ENCODE measurements at places on chromosomes 11 and 22. TPM values are rescaled to one million over a fixed set of nuclear protein-coding genes. Genes with fewer than 3 reads are reported as not detected.

Gene XKR3
- not detected for total RNA-seq

Gene TMEM151A
- total RNA-seq: 1.0 TPM

Gene ZPR1
- 44.5 TPM for total RNA-seq

Gene TESMIN
- total RNA-seq: 4.2 TPM

Gene OOSP3
- not detected for total RNA-seq

Gene OR52H1
- not detected for total RNA-seq

DNA sequence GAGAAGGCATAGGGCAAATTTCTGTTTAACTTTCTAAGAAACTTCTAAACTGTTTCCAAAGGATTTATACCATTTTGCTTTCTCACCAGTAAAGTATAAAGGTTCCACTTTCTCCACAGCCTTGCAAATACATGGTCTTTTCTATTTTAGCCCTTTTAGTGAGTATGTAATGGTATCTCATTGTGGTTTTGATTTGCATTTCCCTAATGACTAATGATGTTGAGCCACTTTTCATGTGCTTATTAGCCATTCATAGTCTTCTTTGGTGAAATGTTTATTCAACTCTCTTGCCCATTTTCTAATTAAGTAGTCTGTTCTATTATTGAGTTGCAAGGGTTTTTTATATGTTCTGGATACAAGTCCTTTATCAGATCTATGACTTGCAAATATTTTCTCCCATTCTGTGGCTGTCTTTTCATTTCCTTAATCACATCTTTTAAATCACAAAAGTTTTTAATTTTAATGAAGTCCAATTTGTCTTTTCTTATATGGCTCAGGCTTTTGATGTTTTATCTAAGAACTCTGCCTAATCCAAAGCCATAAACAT lies 83.8 kb upstream of the KCNQ1OT1 start:
- no peak for DNase-seq

DNA sequence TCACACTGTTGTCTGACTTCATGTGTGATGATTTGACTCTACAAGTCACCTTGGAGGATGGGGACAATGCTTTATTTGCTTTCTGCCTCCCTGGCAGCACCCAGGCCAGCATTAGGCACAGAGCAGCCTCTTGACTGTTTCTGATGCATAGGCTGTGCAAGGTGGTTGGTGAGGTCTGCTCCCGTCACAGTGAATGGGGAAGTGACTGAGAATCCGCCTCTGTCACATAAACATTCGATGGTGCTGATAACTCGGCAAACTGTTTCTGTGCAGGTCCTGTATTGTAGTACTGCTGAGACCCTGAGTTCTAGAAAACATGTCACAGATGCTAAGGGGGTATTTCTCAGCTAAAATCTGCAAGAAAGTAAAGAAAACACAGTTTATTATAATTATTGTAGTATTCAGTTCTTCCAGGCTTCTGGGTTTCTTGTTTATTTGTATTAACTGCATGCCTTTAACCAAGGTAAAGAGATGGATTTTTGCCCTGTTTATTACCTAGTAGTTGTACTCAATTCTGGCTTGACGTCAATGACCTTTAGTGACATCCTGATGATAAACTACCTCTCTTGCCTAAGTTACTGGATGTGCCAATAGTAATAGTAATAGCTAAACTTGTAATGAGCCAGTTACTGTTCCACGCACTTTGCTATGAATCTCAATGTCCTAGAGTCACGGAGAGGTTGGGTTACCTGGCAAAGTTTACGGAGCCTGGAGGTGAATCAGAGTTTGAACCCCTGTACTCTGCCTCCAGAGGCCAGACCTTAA lies 24.8 kb upstream of the RCN1 start:
- DNase-seq: no peak

DNA sequence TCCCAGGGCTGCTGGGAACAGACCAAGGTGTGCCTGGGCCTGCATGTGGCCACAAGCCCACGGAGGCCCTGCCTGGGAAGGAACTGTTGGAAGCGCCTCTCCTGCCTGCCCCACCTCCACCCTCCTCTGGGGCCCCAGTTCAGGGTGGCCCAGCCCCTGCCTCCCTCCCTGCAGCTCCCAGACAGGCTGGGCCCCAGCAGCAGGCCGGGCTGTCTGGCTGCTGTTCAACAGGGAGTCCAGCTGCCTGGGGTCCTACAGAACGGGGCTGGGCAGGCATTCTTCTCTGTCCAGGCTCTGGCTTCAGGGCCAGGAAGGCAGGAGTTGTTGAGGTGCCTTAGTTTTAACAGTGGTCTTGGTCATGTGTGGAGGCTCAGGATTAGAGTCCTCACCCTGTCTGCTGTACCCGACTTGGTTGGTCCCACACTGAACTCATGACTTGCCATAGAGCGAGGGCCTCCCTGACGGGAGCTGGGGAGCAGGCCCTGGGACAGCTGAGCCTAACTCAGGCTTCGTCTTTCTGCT lies 11.8 kb downstream of the PRDM11 start:
- DNase-seq: no peak

GRCh38 chr11:64694821-64695365 lies 28.1 kb downstream of the NRXN2 start:
- DNase-seq: peak; percentile 58

DNA sequence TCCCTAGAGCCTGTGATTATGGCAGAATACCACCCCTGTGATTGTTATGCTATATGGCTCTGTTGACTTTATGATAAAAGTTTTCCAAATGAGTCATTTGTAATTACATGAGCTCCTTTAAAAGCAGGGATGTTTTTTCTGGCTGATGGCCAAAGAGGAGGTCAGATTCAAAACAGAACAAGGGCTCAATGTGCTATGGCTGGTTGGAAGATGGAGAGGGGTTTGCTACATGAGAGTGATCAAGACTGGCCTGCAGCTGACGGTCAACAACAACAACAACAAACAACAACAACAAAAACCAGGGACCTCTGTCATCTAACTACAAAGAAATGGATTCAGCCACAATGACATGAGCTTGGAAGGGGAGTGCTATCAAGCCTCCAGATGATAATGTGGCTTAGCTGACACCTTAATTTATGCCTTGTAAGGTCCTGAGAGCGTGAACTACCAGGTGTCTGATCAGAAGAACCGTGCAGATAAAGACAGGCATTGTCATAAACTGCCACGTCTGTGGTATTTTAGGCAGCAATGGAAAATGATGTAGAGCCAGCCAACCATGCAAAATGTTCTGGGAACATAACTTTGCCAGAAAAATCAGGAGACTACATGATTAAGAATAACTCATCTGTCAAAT lies 47.2 kb downstream of the PIWIL3 start:
- DNase-seq: no peak

DNA sequence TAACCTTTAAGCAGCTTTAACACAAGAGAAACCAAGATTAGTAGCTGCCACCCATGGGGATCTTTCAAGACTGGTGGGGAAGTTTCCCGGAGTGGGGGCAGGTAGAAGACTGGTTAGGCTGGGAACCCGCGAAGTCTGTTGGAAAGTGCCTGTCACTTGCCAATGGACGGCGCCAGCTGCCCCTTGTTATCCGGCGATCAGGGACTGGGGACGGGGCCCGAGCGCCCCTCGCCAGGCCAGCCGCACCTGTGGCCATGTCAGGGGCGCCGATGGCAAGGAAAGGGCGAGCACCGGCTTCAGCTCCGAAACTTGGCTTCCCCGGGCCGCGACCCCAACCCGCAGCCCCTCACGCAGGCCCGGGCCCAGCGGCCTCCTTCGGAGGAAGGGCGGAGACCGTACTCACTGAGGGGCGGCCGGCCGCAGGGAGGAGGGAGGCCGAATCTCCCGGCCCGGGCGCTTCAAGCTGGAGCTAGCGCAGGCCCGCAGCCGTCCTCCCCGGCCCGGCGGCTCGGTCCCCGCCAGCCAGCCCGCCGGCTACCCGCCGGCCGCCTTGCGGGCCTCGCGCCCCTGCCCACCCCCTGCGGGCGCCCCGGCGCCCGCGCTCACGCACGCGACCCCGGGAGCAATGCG lies 539 bp downstream of the EIF4ENIF1 start:
- peak; percentile 31 for DNase-seq

- DNase-seq: no peak
These were observed 49.1 kb downstream of the KIRREL3 start for GRCh38 chr11:126951465-126951864.

DNA sequence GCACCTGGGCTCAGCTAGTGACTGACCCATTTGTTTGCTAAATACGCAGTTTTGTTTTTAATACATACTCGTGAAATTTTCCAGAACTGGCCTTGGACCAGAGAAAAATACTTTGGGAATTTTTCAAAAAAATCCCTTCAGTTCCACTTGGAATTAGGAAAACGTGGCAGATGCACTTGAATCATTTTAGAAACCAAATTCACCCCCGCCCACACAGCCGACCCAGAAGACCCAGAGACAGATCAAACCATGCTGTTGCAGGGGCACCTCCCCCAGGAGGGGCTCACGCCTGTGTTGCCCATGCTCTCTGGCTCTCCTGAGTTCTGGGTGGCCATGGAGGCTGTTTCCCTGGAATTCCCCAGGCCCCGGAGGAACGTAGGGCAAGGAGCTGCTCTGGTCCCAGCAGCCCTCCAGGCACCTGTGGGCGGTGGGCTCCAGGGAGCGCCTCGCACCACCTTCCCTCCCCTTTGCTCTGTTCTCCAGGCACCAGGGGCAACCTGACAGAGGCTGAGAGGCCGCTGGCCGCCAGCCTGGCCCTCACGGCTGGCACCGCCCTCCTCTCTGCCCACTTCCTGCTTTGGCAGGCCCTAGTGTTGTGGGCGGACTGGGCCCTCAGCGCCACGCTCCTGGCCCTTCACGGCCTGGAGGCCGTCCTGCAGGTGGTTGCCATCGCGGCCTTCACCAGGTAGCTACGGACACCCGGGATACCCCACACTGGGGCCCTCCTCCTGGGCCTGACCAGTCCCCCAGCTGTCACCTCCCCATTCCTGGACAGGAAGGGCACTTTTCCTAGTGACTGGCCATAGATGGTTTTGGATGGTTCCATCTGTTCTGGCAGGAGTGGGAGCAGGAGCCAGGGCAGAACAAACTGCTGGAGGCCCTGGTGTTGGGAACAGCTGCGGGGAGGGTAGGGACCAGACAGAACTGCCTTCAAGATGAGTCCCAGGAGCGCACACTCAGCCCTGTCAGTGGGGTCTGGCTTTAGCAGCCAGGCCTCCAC lies 3.3 kb upstream of the EPS8L2 start:
- no peak for DNase-seq

DNA sequence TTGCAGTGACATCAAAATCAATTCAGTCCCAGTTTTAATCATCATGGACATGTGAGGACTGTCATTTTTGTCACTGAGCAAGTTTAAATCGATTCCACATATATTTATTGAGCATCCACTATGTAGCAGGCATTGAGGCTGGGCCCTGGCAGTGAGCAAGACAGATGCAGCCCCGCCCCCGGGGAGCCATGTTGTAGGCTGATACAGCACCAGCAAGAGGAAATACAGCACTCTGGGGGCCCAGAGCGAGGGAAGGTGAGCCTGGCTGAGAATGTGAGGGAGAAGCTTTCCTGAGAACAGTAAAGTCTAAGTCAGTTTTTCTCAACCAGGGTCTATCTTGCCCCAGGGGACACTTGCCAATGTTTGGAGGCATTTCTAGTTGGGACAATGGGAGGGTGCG lies 108.6 kb upstream of the ASPHD2 start:
- DNase-seq: no peak

- no peak for DNase-seq
These were observed 19.1 kb upstream of the TP53I11 start for GRCh38 chr11:44969651-44970252.

GRCh38 chr11:11163236-11163635 lies 189.8 kb downstream of the CSNK2A3 start:
- DNase-seq: no peak

DNA sequence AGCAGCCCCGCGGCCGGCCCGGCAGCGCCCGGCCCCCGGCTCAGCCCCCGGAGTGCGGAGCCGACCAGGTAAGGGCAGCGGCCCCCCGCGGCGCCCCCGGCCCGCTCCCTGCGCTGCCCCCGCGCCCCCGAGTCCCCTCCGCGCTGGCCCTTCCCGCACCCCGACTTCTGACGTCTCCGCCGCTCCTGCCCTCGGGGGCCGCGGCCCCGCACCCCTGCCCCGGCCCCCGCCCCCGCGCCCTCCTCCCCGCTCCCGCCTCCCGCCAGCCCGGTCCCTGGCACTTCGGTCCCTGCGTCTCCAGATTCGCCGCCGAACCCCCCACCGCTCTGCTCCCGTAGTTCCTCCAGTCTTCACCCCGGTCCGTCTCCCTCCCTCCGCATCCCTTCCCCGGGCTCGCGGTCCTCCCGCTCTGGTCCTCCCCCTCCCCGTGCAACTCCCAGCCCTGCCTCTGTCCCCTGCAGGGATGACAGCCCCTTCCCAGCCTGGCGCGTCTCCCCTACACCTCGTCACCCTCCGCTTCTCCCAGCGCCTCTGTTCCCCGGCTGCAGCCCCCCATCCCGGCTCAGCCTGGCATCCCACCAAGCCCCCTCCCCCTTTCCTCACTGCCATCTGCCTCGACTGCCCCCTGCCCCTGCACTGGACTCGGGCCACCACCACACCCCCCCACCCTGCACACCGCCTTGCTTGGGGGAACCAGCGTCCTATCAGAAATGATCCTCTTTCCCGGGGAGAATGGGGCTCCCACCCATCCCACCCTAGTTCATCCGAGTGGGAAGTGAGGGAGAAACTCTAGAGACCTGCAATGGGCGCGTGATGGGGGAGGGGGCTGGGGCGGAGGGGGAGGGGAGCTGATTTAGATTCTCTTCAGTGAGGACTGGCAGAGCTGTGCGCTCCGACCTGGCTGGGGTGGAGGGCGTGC lies 531 bp downstream of the GRIK4 start:
- no peak for DNase-seq

GRCh38 chr11:1632053-1632714 lies 2.6 kb downstream of the KRTAP5-5 start:
- DNase-seq: no peak

DNA sequence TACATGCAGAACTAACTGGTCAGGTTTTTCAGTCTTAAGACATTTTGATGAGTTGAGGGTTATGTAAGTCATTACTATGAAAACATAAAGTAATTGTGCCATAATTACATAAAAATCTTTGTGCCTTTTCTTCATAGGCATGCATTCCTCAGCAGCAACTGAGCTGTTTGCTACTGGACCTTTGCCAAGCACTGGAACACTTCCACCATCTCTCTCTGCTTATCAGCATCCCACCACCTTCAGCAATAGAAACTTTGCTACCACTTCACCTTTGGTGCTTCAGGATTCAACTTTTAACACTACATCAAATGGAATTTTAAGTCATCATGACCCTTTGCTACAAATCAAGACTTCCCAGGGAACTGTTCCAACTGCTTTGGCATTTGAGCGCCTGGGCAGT lies 39.0 kb downstream of the QSER1 start:
- DNase-seq: no peak

Data from neural crest cell (in vitro differentiated cells).